ENCODE measurements at places on chromosomes 1 and 21.

GRCh38 chr1:235887676-235888075 lies 21.0 kb upstream of the LYST start:
- DNase-seq: no peak

DNA sequence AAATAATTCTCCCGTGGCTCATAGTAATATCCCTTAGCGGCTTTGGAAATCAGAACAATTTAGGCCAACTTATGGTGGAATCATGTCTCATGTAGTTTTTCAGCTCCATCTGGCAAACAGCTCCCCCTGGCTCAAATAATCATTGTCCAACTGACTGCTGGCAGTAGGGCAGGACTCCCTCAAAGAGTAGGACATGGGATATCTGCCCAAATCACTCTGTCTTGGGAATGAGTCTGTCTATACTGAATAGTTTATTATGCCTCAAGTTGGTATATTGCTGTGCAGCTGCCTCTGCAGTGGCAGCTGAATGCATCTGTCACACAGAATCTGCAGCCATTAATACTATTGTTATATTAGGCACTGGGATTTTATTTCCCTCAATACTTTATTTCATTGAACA lies 255.7 kb downstream of the COL11A1 start:
- DNase-seq: no peak

- DNase-seq: no peak
Measured at GRCh38 chr1:239067480-239067879, 318.9 kb upstream of the CHRM3 start.

DNA sequence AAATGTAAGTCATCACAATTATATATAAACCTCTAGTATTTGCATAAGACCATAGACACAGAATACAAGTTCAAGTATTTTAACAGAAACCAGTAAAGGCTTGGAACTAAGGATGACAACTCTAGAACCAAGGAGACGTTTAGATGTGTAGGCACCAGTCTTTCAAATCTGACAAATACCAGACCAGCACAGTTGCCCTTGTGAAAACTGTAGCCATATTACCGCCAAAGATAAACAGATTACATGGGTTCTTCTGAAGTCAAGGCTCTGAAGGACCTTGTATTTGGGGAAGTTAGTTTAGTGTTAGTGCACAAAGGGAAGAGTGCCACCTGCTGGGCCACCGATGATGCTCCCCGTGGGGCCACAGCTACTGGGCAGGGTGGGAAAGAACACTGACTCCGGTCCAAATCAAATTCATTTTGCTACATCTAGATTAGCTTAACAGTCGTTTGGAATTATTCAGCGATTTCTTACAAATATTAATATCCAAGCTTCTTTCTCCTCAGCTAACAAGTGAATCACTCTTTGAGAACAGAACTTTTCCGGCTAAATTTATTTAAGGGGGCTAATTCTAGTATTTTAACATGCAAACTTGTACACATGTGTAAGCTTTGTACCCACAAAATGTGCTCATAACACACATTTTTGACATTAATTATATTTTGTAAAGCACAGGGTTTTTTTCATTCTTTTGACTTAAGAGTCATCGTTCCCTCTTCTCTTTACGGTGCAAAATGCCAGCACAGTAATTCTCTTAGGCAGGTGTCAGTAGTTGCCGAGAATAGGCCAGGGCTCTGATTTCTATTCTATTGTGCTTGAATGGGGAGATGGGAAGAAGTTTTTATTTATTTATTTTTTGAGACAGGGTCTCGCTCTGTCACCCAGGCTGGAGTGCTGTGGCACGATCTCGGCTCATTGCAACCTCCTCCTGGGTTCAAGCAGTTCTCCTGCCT lies 8.0 kb upstream of the NIBAN1 start:
- DNase-seq: peak; percentile 87

- no peak for DNase-seq
Measured at GRCh38 chr1:66539491-66539890, 5.5 kb downstream of the SGIP1 start.

Data from Kasumi-1 (cell line).